EL (cell line): ENCODE measurements at places on chromosomes 4 and X.

- DNase-seq: peak; percentile 44
Measured at GRCh38 chrX:54921427-54922021, 900 bp downstream of the TRO start.

DNA sequence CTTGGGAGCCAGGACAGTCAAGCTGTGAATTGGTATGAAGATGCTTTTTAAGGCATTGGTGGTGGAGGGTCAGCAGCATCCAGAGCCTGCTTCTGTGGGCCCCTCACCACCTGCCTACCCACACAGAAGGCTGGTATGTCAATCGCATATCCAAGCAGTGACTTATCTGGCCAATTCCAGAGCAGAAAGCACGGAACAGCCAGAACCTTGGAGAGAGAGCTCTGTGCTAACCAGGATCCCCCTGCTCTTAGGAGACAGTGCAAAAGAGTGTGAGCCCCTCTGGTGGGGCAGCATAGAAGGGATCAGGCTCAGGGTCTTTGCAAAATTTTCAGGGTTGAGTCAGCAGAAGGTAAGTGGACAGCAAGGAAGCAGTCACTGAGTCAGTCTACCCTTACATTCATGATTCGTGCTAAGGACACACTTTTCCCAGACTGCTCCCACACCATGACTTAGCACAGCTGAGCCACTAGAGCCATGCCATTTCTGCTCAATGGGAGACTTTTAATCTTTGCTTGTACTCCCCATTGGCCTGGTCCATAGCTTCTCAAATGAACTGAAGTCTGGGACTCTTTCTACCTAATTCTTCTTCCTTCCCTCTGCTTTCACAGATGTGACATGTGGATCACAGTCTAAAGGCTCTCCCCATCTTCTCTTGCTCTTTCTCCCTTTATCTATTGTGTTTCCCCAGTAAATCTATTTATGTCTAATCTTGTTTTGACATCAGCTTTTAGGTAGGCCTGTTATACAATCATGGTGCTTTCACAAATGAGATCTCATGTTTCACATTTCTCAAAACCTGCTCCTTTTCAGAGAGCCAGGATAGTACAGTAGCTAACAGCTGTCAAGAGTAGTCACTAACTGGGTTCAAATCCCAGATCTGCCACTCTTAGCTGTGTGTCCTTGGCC, 20.0 kb downstream of the MORF4L2 start:
- DNase-seq: no peak

DNA sequence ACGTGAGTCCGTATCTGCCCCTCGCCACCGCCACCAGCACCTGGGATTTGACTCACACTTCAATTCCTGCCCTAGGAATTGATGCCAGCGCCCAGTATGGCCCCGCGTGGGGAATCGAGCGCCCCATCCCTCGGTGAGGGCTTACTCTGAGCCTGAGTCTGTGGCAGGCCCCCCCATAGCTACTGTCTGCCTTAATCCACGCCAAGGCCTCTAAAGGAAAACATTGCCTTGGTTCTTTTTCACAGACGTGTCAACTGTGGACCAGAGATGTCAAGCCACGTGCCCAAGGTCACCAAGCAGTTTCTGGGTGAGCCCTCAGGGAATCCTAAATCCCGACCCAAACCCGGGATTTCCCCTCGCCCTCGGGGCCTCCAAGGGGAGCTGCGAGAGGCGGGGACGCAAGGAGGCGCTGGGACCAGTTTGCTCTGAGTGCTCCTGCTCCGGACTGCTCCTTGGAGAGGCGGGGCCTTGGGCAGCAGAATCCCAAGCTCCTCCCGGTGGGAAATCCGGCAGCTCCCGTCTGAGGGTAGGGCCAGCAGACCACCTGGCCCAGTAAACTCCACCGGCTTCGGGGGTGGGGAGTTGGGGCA, 12.9 kb downstream of the MSX1 start:
- no peak for DNase-seq

GRCh38 chr4:154490234-154490582, 1.4 kb downstream of the DCHS2 start:
- no peak for DNase-seq

- no peak for DNase-seq
Measured at GRCh38 chr4:118141240-118141639, 107.0 kb downstream of the NDST3 start.

- DNase-seq: no peak
Measured at GRCh38 chrX:10903523-10903922, 207.6 kb upstream of the HCCS start.
